ENCODE measurements at places on chromosomes 3 and 15.

- DNase-seq = no peak
Measured at GRCh38 chr3:28951772-28952556, 328.9 kb upstream of the RBMS3 start.

DNA sequence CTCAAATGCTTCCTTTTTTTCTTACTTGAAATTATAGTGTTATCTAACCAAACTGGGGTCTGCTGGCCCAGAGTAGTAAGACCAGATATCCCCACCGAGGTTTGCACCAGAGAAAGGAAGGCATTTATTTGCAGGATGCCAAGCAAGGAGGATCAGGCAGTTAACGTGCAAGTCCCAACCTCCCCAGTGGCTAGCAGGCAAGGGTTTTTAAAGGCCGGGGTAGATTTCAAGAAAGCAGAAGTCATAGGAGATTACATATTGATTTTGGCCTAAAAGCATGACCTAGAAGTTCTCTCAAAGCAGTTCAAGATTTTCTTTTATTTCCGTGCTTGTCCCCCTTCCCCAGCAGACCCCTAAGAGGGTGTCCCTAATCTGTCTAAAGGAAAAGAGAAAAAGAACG is 32.8 kb upstream of the STRIT1 start:
- no peak for DNase-seq

DNA sequence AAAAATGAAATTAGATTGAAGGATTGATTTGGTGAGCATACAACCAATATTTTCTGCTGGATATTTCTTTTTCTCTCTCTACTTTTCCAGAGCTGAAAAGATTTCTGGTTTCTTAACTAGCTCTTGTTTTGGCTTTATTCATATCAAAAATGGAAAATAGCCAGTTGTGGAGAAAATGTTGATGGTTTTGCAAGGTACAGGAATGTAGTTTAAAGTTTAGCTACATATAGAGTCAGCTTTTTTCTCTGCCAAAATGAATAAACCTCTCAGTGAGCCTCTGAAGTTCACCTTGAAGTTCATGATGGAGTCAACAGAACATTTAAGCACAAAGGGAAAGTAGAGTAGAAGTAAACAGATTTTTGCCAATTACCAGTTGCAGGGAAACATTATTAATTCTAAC is 720.5 kb upstream of the ALCAM start:
- DNase-seq = no peak

DNA sequence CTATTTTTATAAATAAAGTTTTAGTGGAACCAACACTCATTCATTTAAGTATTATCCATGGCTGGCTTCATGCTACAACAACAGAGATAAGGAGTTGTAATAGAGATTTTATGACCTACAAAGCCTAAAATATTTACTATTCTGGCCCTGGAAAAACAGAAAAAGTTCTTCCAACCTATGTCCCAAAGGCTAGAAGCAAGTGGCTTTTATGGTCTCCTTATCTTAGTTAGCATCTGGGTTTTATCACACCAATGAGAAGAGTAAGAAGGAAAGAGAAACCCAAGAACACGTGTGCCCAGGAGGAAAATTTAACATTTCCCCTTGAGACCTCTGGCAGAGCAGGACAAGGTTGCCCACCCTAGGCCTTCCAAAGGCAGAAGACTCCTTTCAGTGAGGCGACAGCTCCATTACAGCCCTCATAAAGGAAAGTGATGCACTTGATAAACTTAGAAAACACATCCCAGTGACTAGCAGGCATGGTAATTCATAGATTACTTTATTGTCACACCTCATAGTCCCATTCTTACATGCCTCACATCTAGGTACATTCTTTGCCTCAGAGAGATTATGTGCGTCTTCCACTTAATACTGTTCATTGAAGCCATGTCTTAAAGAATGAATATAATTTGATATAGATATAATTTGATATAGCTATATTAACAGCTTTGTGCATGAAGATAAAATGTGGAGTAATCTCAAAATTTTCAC is 113.2 kb upstream of the ACP3 start:
- no peak for DNase-seq

DNA sequence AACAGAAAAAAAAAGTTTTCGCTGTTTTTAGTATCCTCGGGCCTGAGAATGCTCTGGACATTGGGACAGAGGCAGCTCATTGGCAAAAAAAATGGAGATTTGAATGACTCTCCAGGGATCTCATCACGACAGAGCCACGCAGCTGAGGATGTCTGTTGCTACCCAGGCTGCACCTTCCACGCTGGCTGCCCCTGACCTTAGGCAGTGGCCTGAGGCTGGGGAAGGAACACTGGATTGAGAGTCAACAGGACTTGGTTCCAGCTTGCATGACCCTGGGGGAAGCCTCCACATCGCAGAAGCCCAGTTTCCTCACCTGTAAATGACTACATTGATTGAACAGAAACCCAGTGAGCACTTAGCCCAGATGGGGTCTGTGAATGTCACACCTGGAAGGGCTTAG is 8.7 kb upstream of the ACSBG1 start:
- no peak for DNase-seq

GRCh38 chr3:10962481-10963036 is 30.0 kb upstream of the SLC6A1 start:
- no peak for DNase-seq

Measured in left hindlimb (tissue), 1 donor.